ENCODE measurements at places on chromosomes 16 and 17.
A peak's percentile ranks its signal among the peaks of the same experiment; 100 is the strongest.

GRCh38 chr16:8660841-8661301 lies 13.5 kb upstream of the ABAT start:
- peak; percentile 40 for DNase-seq

GRCh38 chr17:53516636-53517035 lies 306.1 kb upstream of the KIF2B start:
- DNase-seq: no peak

GRCh38 chr17:19723964-19724363 lies 7.6 kb upstream of the SLC47A2 start:
- DNase-seq: no peak

- DNase-seq: peak; percentile 37
These were observed 114.8 kb upstream of the NOL11 start for GRCh38 chr17:67602974-67603373.

- DNase-seq: no peak
These were observed 24.7 kb upstream of the TBX4 start for GRCh38 chr17:61427567-61427966.

GRCh38 chr16:74817851-74818250 lies 43.2 kb upstream of the FA2H start:
- no peak for DNase-seq

DNA sequence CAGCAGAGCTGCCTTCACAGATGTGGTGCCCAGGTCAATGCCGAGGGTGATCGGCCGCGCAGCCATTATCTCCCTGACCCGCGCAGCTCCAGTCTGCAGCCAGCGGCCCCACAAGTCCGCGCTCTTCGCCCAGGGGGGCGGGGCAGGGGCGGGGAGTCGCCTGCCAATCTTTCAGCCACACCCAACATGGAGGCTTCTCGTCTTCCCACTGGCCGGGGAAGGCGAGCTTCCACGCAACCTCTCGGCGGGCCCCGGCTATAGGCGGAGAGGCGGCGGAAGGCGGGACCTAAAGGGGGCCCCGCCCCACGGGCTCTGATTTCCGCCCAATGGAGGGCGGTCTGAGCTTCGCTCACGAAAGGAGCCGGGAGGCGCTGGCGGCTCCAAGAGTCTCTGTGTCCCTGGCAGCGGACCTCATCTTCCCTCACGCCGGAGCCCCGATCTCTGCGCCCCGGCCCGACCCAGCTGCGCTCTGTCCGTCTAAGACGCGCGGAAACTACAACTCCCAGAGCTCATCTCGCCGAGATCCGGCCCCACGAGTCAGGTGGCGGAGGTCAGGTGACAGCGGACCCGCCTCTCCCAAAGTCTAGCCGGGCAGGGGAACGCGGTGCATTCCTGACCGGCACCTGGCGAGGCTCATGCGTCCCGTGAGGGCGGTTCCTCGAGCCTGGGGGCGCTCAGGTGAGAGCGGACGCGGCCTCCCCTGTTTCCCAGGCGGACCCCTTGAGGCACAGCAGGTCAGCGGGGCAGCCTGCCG lies at the start of the genes CTNS and SHPK:
CTNS (plus strand) TSS at position 607 of the 754 bp plus-strand sequence. CDS start 3,447 bp downstream, outside the sequence.
SHPK (minus strand) TSS at position 97 of the 754 bp plus-strand sequence; CDS start at position 66, 31 bp downstream.
- peak; percentile 94 for DNase-seq

DNA sequence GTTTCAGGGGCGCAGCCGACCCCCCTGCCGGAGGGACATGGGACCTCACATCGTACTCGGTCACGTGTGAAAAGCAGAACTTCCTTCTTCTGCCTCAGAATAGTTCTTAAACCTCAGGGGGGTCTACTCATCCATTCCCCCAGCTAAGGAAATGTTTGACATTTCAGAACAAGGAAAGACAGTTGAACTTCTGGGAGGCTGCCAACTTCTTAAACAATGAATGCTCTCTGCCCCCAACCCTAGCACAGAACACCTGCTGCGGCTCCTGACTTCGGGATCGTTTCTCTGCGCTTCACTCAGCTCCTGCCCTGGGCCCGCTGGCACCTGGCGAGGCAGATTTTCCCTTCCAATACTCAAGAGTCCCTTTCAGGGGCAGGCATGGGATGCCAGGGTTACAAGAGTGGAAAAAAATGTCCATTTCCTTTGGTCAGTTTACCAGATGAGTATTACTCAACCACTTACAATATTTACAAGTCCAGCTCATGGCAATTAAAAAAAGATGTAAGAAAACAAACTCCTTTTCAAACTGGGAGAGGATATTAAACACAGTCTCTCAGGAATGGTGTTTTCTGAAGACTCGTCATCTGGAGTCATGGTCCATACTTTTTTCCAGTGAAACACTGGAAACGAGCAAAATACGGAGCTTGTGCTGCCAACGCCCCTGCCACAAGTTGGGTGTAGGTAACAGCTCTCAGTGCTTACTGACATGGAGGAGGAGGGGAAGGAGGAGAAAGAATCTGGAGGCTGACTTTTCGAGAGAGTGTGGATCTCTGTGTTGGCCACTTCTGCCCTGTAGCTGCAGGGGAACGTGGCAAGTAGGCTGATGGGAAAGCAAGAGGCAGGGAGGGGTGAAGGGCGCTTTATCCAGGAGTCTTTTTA lies 235.7 kb downstream of the NTN1 start:
- no peak for DNase-seq

DNA sequence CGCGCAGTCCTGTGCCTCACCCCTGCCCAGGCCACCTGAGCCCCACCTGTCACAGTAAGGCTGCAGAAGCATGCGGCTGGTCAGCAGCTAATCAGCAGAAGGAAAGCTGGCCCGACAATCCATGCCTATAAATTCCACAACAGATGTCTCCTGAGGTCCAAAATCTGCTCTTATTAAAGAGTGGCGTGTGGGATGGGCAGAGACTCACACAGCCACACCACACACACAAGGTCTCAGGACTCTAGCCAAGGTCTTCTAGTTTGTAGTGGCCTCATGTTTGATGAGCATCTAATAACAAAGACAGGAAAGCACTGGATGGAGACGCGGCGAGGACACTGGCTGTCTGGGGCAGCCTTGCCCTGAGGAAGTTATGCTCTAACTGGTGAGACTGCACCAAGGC lies 55.9 kb downstream of the ANKRD11 start:
- DNase-seq: no peak

DNA sequence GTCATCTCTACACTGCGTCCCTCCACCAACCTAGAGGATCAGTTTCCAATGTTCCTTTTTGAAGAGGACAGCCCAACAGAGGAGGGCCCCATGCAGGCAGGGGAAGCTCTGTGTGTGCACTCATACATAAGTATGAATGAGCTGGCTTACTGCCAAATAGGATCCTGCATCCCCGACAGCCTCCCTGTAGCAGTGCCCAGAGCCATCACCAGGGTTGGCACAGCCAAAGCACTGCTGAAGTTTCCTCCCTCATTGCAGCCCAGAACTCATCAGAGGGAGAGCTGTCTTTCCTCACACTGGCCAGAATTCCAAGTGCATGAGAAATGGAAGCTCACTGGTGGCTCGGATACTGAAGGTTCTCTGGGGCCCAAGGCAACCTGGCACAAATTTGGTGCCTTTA lies 114.4 kb downstream of the ASIC2 start:
- no peak for DNase-seq

DNA sequence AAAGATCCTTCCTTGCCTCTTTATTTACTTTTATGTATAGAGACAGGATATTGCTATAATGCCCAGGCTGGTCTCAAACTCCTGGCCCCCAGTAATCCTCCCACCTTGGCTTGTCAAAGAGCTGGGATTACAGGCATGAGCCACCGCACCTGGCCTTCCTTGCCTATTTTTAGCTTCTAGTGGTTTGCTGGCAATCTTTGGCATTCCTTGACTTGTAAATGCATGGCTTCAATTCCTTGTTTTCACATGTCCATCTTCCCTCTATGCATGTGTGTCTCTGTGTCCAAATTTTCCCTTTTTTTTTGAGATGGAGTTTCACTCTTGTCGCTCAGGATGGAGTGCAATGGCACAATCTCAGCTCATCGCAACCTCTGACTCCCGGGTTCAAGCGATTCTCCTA lies 22.5 kb downstream of the HEXIM2 start:
- DNase-seq: no peak

GRCh38 chr17:19341641-19342610 lies 20.6 kb downstream of the B9D1 start:
- DNase-seq: no peak

DNA sequence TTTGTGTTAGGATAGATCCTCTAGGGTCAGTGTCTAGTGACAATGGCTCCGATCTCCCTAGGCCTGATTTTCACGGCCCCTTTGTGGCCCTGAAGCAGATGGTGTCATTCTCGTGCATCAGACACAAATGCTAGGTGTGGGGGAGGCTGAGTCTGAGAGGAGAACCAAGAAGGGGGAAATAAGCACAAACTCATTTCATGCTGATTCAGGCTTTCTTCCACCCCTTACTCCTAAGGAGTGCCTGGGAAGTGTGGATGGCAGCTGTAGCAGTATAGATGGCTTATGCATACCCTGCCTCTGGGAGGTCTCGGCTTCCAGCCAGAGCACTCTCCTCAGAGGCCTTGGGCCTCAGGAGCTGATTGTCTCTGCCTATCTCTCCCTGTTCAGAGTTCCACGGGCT lies 1.8 kb upstream of the WNK4 start:
- DNase-seq: no peak

DNA sequence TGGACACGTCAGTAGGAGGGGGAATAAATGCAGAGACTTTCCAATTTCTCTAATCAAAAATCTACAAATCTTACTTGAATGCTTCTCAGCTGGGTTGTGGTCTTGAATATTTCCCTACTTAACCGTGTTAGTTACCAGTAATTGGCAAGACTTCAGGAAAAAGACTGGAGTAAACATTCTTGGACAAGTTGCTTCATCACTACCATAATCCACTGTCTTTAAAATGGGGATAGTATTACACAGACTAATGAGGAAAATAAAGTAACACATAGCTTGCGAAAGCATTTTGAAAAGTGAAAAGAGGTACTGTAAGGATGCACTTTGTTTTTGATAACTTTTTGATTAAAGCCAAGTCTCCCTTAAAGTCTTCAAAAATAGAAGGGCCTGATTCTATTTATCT lies 18.4 kb downstream of the MYH1 start:
- no peak for DNase-seq

DNA sequence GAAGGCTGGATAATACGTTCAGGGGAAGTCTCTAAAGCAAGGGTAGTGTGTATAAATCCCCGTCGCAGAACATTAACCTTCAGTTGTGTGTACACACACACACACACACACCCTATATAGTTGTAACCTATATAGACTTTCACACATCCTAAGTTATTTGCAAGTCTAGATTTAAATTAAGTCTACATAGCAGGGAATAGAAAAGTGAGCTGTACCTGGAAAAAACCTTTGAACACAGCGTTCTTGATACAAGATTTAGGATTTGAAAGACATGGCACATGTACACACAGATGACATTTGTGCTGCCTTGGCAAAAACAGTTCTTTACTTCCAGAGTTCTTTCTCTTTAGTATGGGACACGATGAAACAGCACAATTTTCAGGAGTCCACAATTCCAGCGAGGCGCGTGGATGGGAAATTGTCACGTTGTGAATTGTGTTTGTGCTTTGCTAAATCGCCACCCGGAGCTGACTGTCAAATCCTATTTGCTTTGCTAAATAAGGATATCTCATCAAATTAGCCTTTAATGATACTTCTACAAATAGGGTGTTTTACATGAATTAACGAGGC lies 233.9 kb downstream of the MRTFB start:
- no peak for DNase-seq

- no peak for DNase-seq
These were observed 18.9 kb upstream of the MYH10 start for GRCh38 chr17:8649157-8650118.

- DNase-seq: no peak
These were observed 21.5 kb downstream of the CCL4 start for GRCh38 chr17:36124879-36125824.

- DNase-seq: peak; percentile 41
These were observed 852 bp upstream of the HELZ start for GRCh38 chr17:67245694-67246402.

DNA sequence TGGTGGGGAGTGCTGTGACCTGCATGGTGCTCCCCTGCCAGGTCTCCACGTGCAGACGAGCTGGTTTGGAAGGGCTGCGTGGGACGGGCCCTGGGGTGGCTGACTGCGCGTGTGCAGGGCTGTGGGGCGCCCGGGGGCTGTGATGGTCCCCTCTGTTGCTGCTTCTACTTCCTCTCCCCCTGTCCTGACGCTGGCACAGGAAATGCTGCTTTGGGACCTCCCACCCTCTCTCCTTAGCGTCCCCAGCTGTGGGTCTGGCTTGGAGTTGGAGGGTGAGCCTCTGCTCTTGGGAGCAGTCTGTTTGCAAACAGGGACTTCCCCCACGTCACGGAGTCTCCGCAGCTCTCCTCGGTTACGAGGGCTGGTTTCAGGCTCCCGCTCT lies 35.2 kb downstream of the TSC2 start:
- DNase-seq: no peak

- no peak for DNase-seq
These were observed 15.3 kb downstream of the OSBPL7 start for GRCh38 chr17:47806026-47806912.

GRCh38 chr16:2990891-2991290 lies 10.6 kb upstream of the PKMYT1 start:
- DNase-seq: no peak

GRCh38 chr17:9768381-9768934 lies 22.9 kb downstream of the DHRS7C start:
- no peak for DNase-seq

DNA sequence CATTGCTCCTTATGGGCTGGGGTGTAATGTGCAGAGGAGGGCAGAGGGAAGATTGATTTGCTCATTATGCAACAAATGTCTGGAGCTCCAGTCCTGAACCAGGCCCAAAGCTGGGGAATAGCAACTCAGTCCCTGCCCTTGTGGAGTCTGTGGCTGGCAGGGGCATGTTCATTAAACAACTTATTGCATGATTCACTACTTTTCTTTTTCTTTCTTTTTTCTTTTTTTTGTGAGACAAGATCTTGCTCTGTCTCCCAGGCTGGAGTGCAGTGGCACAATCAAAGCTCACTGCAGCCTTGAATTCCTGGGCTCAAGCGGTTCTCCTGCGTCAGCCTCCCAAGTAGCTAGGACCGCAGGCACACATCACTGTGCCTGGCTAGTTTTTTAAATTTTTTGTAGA lies 23.1 kb downstream of the MSI2 start:
- no peak for DNase-seq

DNA sequence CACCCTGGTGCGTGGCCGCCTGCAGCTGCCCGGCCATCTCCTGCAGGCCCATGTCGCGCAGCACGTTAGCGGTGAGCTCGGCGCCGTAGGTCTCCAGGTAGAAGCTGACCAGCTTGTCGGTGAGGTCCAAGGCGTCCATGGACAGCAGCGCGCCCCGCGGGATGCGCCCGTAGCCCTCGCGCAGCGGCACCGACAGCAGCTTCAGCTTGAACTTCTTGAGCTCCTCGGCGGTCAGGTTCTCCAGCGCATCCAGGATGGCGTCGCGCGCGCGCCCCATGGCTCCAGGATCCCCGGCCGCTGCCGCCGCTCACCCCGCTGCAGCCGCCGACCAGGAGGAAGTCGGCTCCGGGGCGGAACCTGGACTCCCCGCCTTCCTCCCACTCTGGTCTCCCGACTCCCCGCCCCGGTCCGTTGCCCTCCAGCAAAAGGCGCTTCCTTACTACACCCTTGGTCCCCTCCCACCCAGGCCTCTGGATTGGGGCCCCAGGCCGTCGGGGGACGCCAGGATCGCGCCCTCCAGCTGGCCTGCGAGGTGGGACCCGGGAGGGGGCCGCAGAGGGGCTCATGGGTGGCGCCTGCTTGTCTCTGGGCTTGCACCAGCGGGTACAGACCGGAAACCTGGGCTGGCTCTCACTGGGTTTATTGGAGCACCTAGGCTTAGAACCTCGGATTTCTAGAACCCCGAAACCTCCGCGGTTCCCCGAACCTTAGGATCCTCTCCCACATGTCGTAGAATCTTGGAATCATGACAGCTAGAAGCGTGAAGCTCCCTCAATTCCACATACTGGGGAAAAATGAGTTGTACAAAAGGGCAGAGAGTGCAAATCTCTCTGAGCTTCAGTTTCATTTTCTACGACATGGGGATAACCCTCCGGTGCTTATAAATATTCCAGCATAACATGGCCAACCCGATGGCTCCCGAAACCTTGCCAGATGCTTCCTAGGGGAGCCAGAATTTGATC lies at the start of gene PYCARD:
PYCARD (minus strand) TSS at position 347 of the 962 bp plus-strand sequence; CDS start at position 277, 70 bp downstream.
- DNase-seq: no peak
